NCI-H2081 treated with DMSO at 0.1 percent for 48 hours (cell line): ENCODE measurements at places on chromosomes 5 and 9.

- no peak for DNase-seq
Observed at GRCh38 chr5:112625689-112626438, 111.8 kb upstream of the APC start.

DNA sequence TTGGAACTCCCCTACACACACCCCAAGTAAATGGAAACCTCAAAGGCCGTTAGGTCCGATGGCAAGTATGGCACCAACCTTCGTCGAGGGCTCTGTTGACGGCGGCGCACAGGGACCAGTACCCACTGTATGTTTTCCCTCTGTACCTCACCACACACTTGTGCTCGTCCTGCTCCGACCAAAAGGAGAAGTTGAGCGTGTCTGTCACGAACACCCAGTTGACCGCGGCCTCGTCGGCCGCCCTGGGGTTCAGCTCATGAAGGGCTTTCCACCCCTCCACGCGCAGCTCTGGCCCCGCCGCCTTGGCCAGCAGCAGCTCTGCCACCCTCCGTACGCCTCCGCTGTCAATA is 24.0 kb downstream of the HNRNPK start:
- DNase-seq, result no peak

DNA sequence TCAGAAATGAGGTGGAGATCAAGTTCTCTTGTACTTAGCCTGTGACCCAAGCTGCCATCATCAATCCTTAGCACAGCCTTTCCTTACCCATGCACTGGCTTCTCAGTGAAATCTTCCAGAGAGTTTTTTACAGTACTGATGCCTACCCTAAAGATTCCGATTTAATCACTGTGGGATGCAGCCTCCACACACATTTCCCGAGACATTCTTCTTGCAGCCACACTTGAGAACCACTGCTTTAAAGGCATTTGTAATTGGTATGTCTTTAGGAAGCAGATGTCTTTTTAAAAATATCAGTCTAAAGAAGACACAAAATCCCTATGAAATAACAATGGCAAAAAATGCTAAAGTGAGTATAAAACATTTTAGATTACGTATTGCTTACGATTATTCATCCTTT is 17.3 kb upstream of the GLIS3 start:
- DNase-seq, result no peak

DNA sequence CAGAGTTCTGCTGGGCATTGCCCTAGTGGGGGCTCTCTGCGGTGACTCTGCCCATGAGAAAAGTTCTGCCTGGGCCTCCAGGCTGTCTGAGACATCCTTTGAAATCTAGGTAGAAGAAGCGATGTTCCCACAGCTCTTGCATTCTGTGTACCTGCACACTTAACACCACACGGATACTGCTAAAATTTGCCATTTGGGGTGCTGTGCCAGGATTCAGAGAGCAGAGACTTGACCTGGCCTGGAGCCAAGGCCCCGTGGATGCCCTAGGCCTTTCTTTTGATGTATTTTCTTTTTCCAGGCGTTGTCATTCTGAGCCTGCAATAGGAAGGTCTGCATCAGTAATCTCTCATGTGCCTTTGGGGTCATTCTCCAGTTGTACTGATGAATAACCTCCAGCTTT is 89.3 kb upstream of the IL12B start:
- DNase-seq, result no peak

GRCh38 chr9:89657765-89658164 is 53.0 kb downstream of the GADD45G start:
- DNase-seq, result no peak

DNA sequence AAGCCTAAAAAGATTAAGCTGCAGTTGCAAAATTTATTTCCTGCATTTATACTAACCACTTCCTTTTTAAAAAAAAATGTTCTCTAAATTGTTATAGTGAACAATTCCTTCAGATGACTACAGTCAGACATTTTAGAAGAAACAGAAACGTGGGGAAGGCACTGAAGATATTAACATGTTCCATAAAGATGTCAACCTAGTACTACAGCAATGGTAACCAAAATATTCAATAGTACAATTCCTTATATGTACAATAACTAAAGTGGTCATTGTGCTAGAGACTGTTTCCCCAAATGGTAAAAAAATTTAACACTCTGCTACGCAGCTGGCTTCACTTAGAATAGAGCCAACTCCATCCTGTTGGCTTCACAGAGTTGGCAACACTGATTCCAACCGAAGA is 97.7 kb downstream of the FNBP1 start:
- DNase-seq, result no peak

GRCh38 chr5:132456987-132457361 is 33.6 kb downstream of the IRF1 start:
- no peak for DNase-seq

DNA sequence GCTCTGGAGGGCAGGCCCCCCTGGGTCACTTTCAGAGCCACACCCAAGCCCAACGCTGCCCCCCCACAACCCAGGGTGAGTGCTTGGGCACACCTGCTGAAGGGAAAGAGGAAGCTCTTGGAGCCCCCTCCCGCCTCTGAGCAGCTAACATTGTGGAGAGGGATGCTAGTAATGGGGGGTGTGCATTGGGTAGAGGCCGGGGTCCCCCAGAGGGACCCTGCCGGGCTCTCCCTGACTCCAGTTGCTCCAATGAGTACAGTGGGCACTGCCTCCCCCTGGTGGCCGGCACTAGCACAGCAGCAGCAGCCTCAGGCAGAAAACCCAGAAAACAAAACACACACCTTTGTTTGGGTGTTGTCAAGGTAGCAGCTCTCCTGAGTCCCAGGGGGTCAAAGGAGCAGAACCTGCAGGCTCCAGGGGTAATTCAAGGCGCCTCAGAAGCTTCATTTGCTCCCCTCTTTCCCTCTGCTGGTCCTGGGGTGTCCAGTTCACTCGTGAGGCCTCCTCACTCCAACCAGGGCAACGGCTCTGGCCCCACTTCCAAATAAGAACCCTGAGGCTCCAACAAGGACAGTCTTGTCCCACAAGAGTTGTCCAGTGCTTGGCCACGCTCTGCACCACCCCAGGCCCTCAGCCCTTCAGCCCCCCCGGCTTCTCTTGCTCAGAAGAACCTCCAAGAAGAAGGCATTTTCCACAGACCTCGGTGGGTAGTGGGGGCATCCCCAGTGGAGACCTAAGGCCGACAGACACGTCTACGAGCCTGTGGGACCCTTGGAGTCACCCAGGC is 16.1 kb downstream of the GBGT1 start:
- DNase-seq, result no peak

- no peak for DNase-seq
Observed at GRCh38 chr5:33604503-33604902, 163.7 kb downstream of the TARS1 start.

DNA sequence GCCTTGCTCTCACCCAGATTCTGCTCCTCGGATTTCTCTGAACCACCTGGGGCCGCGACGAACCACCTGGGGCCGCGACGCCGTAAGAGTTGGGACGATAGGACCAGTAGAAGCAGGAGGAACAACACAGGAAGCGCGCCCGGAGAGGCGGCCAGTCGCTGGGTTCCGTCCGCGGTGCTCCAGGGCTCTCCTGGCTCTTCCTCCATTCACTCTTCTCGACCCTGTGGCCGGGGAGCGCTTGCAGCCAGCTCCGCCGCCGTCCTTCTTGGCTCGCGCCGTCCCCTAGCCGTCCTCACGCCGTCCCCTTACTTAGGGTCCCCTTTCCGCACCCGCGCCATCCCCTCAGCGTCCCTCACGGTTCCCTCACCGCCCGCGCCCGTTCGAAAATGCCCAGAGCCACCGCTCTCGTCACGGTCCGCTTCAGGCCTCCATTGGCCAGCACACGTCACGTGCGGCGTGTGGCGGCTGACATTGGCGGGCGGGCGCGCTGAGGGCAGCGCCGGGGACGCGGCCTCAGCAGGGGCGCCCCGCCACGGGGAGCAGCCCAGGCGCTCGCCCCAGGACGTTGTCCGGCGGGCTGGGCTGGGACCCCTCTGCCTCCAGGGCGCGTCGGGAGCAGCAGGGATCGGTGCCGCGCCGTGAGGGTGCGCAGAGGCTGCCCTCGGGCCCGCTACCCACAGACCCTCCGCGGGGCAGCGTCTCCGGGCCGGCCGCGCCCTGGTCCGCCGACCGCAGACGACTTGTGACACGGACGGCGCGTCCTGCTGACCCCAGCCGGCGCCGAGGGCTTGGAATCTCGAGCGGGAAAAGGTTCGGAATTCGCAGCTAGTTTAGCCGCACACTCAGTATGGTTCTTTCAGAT is 53.7 kb upstream of the PTPDC1 start:
- no peak for DNase-seq

GRCh38 chr5:96353220-96353619 is 79.8 kb downstream of the PCSK1 start:
- no peak for DNase-seq

DNA sequence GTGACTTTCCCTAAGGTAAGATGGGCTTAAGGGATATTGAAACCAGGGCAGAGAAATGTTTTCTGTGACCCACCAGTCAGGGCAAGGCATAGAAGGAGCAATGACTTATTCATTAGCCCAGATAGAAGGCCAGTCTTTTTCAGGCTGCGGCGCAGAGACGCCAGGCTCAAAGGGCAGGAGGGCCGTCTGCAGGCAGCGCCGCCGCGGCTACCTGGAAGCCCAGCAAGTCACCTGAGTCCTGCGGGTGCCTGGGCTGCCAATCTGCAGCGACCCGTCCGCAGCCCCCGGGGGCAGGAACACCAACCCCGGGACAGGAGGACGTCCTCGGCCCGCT is 322 bp upstream of the SH3GL2 start:
- DNase-seq, result no peak

- DNase-seq, result no peak
Observed at GRCh38 chr5:143559586-143560109, 156.2 kb upstream of the NR3C1 start.

DNA sequence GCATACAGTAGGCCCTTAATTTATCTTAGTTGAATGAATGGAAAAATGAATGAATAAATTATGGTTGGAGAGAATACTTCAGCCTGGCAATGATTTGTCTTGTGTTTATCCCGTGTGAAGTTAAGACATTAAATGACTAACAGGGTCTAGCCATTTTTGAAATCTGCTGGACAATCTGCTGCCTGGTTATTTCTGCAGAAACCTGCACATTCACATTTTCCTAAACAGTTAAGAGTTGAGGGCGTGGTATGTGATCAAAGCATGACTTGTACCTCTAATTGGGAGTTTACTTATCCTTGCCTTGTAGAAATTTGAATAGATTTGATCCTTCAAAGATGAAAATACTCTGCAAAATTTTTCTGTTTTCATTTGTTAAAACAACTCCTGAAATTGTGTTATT is 34.6 kb upstream of the NDFIP1 start:
- no peak for DNase-seq

DNA sequence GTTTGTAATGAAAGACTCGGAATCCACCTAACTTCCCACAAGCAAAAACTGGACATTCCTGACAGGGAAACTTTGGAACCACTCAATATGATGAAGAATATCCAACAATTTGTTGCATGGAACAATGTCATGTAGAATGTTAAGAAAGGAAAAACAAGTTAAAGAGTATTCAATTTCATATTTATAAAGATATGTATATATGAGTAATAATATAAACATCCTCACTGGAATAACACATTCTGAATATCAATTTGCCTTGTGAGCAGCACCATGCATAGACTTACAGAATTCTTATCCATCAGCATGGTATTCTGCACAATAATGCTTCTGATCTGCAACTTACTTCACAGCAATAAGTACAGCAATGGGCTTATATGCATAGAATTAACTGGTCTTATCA is 650.3 kb downstream of the SEMA5A start:
- no peak for DNase-seq

- no peak for DNase-seq
Observed at GRCh38 chr9:127796225-127796813, 6.4 kb upstream of the FPGS start.

DNA sequence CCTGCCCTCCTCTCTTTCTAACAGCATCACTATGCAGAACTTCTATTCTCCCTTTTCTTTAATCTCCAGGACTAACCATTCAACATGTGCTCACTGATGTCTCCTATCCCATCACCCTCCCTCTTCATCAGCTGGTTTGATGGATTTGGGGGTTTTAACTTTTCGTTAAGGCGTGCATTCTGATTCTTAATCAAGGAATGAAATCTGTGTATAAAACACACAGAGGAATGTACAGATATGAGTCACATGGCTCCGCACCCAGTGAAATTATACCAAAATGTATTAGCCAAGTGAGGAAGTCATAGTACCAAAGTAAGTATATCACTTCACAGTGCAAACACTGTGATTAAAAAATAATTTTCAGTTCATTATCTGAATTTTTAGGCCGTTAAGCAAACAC is 35.2 kb downstream of the MARCHF11 start:
- no peak for DNase-seq

- no peak for DNase-seq
Observed at GRCh38 chr5:109006129-109006528, 258.4 kb downstream of the FER start.

DNA sequence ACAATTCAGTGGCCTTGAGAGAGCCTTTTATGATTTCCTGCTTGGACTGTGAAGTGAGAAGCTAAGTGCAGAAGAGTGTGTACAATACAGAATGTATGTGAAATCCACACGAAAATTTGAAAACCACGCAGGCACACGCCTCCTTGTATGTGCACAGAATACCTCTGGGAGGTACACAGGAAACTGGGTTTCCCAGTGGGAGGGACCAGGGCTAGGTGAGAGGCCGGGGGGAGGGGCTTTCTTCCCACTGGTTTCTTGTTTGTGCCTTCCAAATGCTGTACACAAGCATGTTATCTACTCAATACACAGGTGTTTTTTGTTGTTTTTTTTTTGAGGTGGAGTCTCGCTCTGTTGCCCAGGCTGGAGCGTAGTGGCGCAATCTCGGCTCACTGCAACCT is 16.1 kb downstream of the C9orf50 start:
- no peak for DNase-seq

- DNase-seq, result no peak
Observed at GRCh38 chr5:56825222-56825824, 10.0 kb downstream of the MAP3K1 start.

DNA sequence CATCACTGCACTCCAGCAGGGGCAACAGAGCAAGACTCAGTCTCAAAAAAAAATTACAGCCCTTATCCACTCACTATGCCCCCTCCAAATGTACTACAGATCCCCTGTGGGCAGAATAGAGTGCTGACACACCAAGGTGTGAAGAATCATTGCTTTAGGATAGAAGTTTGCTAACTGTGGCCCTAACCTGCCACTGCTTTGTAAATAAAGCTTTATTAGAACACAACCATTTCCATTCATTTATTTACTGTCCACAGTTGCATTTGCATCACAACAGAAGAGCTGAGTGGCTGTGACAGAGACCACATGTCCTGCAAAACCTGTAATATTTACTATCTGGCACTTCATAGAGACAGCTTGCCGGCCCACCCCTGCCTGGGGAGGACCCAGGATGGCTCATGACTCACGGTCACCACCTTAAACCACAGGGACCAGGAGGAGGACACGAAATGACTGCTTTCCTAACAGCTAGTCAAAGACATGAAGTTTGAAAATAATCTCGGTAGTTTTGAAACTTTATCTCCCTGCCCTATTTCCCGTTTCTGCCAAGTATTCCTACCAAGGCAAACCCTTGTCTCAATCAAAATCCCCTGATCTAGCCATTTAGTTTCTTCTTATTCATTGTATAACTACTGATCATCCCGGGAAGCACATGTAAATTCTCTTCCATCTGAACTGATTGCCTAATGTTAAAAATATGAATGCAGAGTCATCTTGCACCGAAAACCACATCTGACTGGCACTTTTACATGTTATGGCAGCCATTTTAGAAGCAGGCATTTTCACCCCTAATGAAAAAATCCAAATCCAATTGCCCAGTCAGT is 206.1 kb downstream of the SLIT3 start:
- no peak for DNase-seq
